ENCODE measurements at places on chromosomes 7 and 10.

DNA sequence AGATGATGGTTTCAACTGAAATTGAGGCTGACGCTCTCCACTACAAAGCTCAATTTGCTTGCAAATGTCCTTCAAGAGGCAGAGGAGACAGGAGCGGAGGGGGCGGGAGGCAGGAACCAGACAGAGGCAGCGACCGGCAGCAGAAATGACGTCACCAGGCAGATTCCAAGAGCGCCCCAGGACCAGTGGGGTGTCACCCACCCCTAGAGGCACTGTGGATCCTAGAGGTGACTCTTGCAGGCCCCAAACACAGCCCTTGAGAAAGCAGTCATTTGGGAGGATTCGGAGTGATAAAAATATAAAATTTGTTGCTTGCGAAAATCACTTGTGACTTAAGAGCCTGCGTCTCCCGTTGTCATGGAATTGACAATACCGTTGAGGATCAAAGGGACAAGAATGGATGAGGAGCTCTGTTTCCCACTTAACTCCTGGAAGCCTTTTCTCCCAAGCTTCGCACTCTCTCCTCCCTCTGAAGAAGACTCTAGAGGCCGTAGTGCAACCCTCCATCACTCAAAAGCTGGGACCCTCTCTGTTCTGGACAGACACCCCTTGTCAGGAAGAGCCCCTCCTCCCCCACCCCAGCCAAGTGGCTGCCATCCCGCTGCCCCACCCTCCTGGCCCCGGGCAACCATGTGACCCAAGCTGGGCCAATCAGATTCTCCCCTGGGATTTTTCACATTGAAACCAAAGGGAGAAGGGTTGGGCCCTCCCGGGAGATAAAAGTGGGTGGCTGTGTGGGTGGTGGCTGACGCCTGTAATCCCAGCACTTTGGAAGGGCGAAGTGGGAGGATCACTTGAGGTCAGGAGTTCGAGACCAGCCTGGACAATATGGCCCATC lies 16.3 kb upstream of the SLC29A4 start:
- no peak for DNase-seq

- DNase-seq = no peak
Observed at GRCh38 chr10:13816195-13816925, 229.6 kb downstream of the PRPF18 start.

- no peak for DNase-seq
Observed at GRCh38 chr10:103618575-103619423, 125.3 kb downstream of the NEURL1 start.

DNA sequence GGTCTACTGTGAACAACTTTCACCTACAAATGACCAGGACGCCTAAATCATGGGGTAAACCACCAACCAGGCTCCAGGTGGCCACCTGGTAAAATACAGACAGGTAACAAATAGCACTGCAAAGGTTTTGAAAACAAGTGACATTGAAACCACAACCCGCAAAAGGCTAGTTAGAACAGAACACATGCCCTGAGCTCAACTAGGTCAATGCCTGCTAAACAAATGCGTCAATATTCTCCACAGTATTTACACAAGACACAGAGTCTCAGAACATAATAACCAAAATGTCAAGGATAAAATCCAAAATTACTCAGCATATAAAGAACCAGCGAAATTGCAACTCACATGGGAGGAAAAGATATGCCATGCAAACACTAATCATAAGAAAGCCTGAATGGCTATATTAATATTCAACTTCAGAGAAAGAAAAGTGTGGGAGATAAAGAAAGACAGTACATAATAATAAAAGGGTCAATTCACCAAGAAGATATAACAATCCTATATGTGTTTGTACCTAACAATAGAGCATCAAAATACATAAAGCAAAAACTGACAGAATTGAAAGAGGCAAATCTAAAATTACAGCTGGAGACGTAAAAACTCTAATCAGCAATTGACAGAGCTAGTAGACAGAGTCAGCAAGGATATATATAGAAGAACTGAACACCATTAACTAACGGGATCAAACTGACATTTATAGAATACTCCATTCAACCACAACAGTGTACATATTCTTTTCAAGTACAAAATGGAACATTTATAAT lies 47.6 kb downstream of the SMURF1 start:
- DNase-seq = no peak

- DNase-seq = no peak
Observed at GRCh38 chr10:91162050-91162494, 58.4 kb upstream of the PCGF5 start.

DNA sequence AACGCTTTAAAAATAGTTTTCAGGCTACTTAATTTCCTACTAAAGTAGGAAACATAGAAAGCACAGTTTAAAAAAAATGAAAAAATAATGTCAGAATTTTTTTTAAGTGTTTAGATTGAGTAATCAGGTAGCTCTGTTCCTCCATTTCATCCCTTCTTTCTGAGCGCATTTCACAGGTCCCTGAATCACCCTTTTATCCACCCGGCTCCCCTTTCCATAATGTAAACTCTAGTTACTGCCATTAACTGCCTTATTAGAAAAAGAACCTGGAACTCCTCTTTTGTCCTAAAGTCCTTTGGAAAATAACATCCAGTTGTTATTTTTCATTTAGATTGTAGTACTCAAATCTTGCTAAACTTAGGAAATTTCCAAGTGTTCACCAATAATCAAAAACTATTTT lies 5.8 kb downstream of the KCND2 start:
- DNase-seq = no peak

DNA sequence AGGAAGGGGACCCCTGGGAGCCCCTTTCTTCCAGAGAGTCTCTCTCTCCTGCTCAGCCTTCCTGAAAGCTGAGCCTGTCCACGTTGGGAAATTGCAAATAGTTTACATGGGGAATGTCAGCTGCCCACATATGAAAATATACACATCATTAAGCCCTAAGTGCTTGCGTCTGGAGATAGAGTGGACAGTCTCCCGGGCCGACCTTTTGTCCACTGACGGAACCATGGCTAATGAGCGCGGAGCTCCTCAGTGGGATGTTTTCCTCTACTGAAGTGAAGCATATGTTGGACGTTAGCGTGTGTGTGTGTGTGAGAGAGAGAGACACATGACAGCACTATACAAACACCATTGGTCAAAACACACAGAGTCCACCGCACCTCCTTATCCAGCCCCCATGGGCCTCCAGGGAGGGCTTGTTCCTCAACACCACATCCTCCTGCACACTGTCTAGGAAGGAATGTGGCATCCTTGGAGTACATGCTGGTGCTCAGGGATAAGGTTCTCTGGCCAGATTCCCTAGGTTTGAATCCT lies 128.4 kb downstream of the RGS10 start:
- DNase-seq = no peak

GRCh38 chr7:27106181-27106900 lies 3.9 kb upstream of the HOXA2 start:
- no peak for DNase-seq

DNA sequence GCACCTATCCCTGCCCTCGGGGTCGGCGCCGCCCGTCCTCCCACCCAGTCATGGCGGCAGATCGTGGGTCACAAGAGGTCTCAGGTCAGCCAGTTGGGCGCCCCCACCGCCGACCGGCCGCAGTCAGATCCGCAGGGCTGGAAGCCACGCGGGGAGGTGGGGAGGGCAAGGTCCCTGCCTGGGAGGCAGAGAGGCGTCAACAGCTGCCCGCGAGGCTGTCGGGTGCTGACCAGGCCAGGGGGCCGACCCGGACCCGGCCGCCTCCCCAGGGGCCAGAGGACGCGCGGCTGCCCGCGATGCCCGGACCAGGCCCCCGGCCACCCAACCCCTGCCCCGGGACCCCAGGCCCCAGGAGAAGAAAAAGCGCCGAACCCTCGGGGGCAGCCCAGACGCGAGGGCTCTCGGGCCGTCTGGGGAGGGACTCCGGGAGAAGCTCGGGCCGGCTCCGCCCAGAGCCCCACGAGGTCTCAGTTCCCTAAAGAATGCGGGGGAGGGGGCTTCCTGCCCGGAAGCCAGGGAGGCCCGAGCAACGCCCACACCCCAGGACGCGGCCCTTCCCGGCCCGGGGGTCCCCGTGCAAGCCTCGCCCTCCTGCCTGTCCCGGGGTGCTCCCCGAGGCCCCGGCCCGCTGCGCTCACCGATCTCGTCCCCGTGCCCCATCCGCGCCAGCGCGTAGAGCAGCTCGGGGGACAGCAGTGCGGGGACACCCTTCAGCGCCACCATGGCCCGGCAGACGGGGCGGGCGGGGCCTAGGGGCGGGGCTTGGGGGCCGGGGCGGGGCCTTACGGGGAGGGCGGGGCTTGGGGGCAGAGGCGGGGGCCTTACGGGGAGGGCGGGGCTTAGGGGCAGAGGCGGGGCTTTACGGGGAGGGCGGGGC lies at the start of gene FUOM:
TSS of gene FUOM (minus strand) at position 735 of the 877 bp plus-strand sequence. CDS start at position 723, 12 bp downstream.
- DNase-seq = peak; percentile 55

DNA sequence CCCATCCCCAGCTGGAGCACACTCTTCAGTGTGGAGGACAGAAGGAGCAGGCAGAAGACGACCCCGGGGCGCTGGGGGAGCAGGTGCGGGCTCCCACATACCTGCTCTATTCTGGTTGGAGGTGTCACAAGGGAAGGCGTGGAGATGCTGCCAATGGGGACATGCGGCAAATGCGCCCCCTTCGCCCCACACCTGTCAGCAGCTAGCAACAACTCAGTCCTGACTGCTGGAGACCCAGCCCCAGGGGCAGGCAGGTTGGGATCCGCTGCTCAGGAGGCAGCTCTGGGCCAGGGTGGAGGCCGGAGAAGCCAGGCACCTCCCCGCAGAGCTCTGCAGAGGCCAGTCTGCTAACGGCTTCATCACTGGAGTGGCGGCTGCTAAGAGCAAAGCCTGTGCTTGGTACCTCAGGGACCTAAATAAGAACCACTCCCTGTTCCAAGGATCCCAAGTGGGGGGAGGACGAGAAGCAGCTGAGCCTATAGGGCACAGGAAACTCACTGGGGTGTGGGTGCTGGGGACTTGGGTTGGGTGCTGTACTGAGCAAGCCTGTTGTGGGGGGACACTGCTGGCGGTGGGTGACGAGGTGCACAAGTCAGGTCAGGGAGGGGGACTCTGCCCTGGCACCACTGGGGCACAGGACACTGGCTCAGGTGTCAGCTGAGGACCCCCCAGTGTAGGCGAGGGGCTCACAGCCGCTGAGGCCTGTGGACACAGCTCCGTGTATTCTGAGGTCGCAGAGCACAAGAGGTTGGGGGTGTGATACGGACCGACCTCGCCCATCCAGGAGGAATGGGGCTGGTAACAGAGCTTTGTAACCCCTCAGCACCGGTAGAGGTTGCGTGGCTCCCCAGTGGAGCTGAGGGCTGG lies 19.2 kb upstream of the GPR146 start:
- no peak for DNase-seq

DNA sequence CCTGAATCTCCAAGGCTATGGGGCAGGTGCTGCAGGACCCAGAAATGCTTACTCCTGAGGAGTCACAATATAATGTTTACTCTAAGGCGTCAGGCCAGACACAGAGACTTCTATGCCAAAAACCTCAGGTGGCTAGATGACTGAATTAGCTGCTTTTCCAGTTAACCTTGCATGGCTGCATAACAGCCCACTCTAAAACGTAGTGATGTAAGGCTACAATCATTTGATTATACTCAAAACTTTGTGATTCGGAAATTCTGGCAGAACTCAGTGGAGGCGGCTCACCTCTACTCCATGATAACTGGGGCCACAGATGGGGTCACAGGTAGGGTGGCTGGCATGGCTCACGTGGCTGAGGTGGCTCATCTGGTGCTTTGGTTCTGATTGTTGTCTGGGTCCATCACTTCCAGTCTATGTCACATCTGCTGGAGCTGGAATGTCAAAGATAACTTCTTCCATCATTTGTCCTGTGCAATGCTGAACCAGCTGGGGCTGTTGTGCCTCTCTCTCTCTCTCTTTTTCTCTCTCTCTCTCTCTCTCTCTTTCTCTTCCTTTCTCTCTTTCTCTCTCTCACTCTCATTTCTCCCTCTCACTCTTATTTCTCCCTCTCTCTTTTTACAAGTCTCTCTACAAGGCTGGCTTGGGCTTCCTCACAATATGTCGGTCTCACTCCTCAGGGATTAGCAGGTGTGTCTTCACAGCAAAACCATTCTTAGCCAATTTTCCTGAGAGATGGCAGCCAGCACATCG lies 11.8 kb downstream of the TMEM72 start:
- DNase-seq = no peak

GRCh38 chr10:30412901-30413300 lies 21.1 kb upstream of the MAP3K8 start:
- DNase-seq = no peak

GRCh38 chr10:132420469-132420980 lies 23.5 kb downstream of the PWWP2B start:
- no peak for DNase-seq

GRCh38 chr7:156145184-156145583 lies 332.9 kb upstream of the SHH start:
- no peak for DNase-seq

- no peak for DNase-seq
Observed at GRCh38 chr7:108002726-108003598, at the start of gene LAMB1. Gene LAMB1, minus strand, starts transcription at chr7:108003161. Its CDS starts 276 bp downstream, at chr7:108002885.

Measured in activated CD4-positive, alpha-beta T cell treated with anti-CD3 and anti-CD28 coated beads, Interleukin-2, amount 50 U/mL, for 24 hours (primary cell).